Endodermal cell (in vitro differentiated cells): ENCODE measurements at places on chromosomes 4 and X. TPM values are rescaled to one million over a fixed set of nuclear protein-coding genes. Genes with fewer than 3 reads are reported as not detected.

CD99L2 gene
- 8.4 to 13.3 TPM (median 11.3 TPM) in 3 replicates for total RNA-seq

- no peak for DNase-seq
These were observed 46.6 kb downstream of the FAM193A start for GRCh38 chr4:2583092-2583491.

DNA sequence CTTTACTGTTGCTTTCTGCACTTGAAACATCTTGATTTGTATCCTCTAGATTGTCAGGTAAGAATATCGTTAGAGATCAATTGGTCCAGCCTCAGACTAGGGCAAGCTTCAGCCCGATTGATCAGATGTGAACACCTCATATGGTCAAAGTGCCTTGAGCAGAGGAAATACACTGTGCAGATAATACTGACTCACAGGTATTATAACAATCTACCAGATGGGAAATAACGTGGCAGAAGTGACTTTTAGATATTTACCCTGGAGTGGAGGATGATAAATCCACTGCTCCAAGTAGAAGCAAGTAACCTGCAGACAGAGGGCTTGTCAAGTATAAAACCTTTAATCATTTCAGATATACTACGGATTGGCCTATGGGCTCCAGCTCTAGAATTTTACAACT is 17.9 kb downstream of the VEGFC start:
- DNase-seq, result no peak

DNA sequence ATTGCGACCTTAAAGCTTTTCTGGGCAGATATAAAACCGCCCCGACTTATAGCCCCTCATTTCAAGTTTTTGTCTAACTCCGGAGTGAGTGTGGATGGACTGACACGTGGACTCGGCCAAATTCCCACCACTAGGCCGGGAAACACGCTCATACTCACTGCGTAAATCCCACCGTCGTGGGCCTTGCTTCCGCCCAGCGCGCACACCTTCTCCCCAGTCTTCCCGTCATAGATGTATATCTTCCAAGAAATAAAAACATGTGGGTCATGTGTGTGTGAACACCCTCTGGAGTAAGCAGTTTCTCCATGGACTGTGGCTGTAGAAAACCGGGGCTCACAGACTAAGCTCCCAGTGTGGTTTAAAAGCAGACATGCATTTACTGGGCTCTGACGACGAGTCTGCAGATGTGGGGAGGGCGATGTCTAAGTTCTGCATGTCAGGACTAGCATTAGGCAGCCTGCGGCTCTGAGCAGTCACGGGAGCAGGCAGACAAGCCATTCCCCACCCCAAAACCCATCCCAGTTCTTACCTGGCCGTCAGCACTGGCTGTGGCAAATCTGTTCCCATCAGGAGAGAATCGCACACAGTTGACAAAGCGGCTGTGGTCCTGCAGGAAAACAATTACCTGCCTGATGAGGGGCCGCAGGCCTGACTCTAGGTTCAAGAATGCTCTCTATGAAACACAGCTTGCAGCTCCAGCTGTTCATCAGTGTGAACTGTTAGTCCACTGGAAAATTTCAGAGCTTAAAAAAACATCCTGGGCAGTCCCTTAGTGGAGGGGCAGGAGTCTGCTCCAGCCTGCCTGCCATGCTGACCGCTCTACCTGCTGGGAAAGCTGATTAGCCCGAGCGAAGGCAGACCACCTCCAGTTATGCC is 28.2 kb downstream of the WDR1 start:
- DNase-seq, result no peak

DNA sequence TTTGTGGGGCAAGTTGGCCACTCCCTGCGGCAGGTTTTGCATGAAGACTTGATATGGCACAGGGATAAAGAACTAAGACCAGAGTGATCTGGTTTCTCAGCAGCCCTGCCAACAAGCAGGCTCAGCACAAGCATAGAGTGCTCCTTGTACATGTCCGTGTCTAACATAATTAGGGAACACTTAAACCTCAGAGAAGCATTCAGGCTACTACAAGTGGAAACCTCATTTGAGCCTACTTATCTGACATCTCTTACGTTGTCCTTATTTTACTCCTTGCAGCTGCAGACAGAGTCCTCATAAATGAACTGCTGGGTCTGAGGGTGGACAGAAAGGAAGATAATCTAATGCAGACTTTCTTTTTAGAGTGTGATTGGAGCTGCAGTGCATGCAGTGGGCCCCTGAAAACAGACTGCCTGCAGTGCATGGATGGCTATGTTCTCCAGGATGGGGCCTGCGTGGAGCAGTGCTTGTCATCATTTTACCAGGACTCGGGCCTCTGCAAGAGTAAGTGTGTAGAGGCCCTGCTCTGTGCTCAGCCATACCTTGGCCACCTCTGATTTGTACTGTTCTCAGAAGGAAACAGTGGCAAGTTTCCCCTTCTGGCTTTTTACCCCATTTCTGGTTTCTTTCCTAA is 179.1 kb upstream of the ANXA3 start:
- no peak for DNase-seq

GRCh38 chr4:175806727-175807126 is 5.3 kb downstream of the GPM6A start:
- no peak for DNase-seq

DNA sequence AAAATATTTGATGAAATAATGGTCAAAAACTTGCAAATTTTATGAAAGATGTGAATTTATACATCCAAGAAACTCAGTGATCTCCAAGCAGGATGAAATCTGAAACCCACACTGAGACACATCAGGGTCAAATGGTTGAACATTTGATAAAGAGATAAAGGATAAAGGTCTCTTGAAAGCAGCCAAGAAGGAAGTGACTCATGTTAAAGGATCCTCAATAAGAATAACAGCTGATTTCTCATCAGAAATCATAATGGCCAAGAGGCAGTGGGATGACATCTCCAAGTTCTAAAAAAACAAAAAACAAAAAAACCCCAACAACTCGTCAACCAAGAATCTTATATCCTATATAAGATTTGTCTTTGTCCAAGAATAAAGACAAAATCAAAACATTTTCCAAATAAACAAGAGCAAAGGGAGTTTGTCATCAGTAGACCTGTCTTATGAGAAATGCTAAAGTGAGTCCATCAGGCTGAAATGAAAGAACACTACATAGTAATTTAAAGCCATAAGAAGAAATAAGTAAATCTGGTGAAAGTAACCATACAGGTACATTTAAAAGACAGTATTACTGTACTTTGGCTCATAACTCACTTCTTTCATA is 121.7 kb downstream of the PDS5A start:
- DNase-seq, result no peak

DNA sequence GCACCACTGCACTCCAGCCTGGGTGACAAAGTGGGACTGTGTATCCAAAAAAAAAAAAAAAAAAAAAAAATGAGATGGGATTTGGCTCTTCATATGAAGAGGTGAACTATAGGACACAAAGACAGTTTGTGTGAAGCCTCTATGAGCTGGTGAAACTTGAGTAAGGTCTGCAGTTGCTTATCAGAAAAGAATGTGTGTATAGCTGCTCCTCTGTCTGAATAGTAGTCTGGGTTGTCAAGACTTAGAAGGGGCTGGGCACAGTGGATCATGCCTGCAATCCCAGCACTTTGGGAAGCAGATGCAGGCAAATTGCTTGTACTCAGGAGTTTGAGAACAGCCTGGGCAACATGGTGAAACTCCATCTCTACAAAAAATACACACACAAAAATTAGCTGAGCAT is 82.8 kb downstream of the ARSF start:
- DNase-seq, result no peak

NDST3 gene
- 0.50 and 0.62 TPM in 2 replicates for total RNA-seq

- DNase-seq, result no peak
These were observed 56.9 kb downstream of the RBM47 start for GRCh38 chr4:40572692-40573310.

GRCh38 chr4:148162519-148162918 is 279.7 kb downstream of the NR3C2 start:
- no peak for DNase-seq

DNA sequence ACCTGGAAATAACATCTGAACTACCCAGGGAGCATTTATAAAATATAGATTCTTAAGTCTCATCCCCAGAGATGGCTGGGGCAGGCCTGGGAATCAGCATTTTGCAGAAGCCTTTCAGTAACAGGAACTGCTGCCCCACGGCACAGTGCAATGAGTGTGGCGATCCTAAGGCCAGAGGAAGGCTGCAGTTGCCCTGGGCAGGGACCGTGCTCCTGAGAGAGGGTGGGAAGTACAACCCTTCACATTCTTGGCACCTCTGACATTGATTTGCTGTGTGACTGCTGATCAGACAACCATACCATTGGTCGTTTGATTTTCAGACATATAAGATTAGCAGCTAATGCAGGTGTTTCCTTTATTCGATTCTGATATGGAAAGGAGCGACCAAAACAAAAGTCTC is 233.6 kb downstream of the STIM2 start:
- DNase-seq, result peak; percentile 42

PNCK gene
- 12.9 to 29.8 TPM (median 13.8 TPM) in 3 replicates for total RNA-seq
